ENCODE measurements at places on chromosomes 13 and 19.

GRCh38 chr13:107838588-107839161 lies 376.7 kb downstream of the LIG4 start:
- no peak for DNase-seq

DNA sequence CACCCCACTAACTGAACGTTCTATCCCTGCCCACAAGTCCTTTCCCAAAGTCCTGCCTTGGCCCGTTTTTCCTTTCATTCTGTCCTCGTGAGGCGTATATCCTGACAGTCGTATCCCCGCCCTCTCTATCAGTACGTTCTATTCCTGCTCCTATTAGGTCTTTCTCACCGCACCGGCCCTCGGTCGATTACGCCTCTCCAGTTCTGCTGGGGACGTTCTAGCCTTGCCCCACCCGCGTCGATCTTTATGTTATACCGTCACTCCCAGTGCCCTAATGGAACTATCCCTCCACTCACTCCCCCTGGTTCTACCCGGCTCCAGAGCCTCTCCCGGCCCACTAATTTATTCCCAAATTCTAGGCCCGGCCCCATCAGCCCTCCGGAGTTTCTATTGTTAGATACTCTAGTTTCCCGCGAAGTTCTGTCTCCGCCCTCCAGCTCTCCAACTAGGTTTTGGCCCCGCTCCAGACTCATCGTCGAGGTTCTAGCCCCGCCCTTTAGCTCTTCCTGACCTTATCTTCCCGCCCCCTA lies 2.0 kb downstream of the PLAUR start:
- DNase-seq, result no peak

DNA sequence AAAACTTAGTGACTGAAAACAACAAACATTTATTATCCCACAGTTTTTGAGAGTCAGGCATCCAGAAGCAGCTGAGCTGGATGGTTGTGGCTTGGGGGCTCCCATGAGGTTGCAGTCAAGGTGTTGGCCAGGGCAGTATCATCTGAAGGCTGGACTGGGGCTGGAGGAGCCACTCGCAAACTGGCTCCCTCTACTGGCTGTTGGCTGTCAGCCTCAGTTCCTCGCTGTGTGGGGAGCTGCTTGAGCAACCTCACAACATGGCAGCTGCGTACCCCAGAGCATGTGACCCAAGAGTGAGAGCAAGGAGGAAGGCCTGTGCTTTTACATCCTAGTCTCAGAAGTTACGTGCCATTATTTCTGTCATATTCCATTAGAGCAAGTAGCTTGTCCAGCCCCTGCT lies 9.7 kb downstream of the YJU2 start:
- DNase-seq, result no peak

DNA sequence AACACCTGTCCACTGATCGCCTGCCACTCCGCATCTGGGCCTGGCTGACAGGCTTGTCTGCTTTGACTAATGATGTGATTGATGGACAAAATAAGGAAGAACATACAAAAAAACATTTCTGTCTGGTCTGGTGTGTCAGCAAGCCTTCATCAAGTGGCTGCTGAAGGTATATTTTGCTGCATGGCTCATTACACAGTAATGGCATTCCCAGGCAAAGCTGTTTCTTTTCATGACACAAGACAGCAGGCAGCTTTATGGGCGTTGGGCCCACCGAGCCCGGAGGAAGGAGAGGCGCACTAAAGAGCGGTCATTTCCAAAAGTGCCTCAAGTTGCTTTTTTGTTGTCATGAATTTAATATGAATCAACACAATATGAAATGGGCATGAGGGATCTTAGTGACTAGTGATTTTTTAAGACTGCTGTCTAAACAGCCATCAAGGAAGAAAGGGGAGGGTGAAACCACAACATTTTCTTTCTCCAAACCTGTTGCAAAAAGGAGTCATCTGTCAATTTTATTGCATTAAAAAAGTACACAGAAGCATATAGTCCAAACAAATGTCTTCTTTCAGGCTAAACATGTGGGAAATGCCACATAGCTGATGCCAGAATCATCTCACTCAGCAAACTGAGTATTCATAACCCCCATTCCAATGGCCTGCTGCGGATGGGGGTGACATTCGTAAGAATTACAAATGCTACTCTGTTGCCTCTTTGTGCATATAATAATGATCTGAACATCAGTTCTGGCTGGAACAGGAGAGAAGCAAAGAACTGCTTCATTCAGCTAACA lies 476.6 kb downstream of the ZNF536 start:
- DNase-seq, result no peak

DNA sequence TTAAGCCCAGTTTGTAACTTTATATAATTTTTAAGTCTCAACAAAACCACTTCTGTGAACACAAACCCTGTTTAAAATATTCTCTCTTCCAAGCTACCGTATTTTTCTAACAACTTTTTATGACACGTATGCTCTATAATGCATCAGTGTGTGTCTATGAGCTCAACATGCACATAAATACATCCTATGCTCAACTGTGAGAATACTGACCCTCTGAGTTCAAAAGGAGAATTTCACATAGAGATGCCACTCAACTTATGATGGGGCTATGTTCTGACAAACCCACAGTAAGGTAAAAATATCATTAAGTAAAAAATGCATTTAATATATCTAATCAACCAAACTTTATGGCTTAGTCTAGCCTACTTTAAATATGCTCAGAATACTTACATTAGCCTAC lies 1139.7 kb upstream of the SPRY2 start:
- no peak for DNase-seq

Measured in activated naive CD4-positive, alpha-beta T cell treated with anti-CD3 and anti-CD28 coated beads, Interleukin-2, amount 50 U/mL, for 72 hours (primary cell).